Stimulated activated CD4-positive, alpha-beta T cell treated with anti-CD3 and anti-CD28 coated beads, Interleukin-15, amount 100 ng/mL, for 1 hour (primary cell): ENCODE measurements at places on chromosomes 3 and 15.

- no peak for DNase-seq
Measured at GRCh38 chr3:12356996-12357395, 68.1 kb downstream of the PPARG start.

DNA sequence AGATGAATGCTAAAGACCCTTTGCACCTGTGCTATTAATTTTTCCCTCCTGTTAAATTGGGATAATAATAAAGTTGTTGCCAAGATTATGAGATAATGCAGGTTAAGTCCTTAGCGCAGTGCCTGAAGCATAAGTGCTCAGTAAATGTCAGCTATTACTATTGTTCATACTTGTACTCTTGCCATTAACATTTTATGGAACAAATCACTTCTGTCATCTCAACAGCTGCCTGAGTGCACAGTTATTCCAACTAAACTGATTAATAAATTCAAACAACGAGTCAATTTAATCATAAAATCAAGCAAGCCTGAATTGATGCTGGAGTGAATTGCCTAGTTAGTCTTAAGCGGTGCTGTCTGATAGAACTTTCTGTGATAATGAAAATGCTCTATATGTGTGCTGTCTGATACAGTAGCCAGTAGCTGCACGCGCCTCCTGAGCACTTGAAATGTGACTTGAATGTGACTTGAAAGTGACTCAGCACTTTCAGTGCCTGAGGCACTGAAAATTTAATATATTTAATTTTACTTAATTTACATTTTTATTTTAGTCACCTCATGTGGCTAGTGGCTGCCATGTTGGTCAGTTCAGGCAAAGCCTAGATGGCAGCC is 198.7 kb upstream of the PFN2 start:
- no peak for DNase-seq

- no peak for DNase-seq
Measured at GRCh38 chr15:74265046-74265639, 29.0 kb downstream of the CCDC33 start.

DNA sequence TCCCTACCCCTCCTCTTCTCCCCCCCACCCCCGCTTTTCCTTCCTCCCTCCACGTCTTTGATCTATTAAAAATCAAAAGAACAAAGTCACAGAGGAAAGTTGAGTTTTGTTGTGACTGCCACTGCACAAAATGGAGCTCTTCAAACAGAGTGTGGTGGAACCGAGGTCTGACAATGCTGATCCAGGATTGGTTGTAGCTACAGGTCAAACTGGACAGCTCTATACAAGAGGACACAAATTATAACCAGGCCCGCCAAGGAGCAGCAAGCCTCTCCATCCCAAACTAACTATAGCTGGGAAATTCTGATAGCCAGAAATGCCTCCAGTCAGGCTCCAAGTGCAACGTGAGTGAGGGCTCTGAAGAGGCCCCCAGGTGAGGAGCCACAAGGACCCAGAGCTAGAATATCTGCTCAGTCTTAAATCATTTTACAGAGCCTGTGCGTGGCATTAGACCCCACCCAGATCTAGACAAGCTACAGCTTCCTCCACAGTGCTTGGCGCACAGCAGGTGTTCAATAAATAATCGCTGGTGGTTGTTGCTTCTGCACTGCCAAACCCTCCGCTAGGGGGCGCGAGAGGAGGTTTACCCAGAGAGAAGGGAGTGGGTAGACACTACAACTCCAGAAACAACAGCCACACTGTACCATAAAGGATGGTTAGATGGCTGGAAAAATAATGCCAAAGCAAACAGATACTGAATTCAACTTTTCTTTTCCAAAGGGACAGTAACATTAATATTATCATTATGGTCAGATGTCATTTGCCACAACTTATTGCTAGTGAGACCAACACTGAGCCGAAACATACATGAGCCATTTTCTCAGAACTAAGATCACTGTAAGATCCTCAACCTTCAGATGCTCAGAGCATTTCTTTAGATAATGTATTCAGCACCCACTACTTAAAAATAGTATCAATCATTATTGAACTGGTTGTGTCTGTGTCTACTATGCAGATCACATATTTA is 44.6 kb downstream of the ZIC4 start:
- no peak for DNase-seq

GRCh38 chr15:57553526-57553925 is 38.2 kb upstream of the MYZAP start:
- DNase-seq: no peak

DNA sequence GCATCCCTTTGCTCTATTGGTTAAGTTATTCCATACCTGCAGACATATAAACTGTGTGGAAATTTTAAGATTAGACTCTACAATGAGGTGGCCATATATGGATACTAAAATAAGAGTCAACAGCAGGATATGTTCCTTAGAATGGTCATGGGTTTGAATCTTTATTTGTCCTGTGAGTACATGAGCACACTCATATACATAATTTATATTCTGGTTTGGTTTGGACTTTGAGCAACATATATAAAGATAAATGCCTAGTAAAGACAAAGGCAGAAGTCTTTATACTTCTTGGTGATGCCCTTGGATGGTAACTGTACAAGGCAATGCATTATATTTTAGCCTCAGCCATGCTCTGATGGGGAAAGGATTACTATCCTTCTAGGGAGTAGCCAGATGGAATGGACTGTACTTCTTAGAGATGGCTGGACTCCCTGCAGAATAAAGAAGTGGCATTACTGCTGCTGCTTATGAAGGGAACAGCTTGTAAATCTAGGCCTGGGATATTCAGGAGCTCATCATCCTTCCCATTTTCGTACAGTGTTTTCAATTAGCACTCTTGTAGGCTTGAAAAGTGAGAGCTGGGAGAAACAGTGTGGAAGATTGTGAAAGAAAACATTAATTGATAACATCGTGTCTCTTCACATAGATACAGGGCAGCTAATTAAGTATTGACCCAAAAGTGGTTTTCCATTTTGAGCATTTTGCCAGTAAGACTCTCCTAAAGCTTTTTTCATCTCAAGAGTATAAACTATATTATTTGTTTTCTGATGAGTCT is 60.4 kb downstream of the HMG20A start:
- no peak for DNase-seq

DNA sequence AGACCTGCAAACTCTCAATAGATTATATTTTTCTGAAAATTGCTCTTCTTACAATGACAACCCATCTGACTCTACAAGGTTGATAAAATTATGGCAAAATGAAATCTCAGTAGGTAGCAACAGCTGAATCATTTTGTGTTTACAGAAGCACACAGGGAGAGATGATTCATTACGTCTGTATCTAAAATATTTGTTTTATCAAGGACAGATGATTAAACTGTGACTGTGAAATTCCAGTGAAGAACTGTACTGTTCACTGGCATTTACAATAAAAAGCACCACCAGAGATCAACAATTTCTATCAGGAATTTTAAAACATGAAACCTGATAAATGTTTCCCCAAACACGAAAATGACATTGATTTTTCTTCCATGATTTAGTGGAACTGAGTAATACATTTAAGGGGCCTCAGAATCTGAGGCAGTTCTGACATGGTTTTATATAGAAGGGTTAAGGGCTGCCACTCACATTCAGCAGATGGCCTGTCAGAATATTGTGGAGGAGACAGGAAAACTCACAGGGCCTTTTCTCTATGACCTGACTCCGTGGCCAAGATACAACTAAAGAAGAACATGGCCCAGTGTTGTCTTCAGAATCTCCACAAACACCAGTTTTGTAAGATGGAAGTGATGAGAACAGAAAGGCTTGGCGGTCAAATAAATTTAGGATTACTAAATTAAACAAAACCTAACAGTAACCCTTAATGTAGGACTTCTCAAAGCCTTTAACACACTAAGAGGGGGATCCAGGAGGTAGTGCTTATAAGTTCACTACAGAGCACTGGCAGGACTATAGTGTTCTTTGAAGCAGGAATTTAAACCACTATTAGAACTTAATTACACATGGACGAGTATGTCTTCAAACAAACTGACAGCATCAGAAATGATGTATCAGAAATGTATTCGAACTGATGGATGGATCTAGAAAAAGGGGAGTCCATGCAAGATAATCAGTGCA is 25.9 kb downstream of the RAD18 start:
- no peak for DNase-seq
